Stimulated activated CD4-positive, alpha-beta T cell treated with anti-CD3 and anti-CD28 coated beads, Interleukin-15, amount 100 ng/mL, for 48 hours (primary cell): ENCODE measurements at places on chromosomes 7 and 10.

DNA sequence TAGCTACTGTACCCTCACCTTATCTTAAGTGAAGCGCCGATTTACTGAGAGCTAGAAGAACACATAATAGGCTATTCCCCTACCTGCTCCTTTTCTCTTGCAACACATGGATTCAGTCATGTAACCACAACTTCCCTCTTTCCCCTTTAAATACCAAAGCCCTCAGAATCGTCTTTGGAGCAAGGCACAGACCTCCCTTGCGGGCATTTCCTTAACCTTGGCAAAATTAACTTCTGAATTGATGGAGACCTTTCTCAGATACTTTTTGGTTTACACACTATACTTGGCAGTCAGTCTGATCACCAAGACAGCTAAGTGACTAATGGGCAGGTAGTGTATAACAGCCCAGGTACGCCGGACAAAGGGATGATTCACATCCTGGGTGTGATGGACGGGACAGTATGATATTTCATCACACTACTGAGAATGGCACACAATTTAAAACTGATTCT is 72.7 kb upstream of the SEC61G start:
- no peak for DNase-seq

DNA sequence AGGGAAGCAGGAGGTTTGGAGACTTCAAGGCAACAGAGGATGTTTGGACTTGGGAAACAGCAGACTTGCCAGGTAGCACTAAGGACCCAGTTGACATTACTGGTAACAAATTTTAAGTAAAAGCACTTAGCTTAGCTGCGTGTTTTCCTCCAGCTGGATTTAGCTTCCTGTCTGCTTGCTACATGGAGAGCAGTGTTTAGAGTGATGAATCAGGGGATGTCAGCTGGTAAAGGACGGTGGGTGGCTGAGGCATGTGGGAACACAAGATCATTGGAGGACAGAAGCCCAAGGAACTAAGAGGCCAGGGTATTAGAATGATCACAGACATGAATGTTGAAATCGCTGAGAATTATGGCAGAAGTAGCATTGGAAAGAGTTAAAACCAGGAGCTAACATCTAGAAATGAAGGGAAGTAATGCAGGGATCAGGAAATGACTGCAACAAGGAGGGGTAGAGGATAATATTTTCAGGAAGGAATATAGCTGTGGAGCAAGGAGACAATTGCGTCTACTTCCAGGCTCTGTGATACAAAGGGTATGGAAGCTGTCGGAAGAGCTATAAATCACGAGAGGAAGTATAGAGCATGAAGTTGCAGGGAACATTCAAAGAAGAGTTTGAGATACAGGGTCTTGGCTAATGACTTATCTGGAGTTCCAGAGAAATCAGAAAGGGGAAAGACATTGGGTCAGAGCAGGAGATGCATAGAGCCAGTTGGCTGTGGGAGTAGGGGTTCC is 34.4 kb downstream of the CALD1 start:
- DNase-seq: no peak

- no peak for DNase-seq
Observed at GRCh38 chr10:107011105-107011504, 153.4 kb downstream of the SORCS1 start.

DNA sequence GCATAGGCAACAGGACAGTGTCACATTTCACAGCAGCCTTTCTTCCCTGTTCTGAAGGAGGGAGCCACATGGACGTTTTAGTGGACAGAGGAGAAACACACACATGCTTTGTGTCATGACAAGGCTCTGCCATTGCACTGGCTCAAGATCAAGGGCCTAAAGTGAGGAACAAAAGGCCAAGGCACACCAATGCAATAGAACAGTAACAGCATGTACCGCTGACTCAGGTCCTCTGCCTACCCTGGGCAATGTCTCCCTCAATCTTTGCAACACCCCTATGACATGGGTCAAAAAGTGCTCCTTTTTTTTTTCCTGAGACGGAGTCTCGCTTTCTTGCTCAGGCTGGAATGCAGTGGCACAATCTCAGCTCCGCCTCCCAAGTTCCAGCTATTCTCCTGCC is 57.8 kb upstream of the SDK1 start:
- no peak for DNase-seq

GRCh38 chr7:157329447-157329846 is 7.4 kb upstream of the DNAJB6 start:
- DNase-seq: no peak

DNA sequence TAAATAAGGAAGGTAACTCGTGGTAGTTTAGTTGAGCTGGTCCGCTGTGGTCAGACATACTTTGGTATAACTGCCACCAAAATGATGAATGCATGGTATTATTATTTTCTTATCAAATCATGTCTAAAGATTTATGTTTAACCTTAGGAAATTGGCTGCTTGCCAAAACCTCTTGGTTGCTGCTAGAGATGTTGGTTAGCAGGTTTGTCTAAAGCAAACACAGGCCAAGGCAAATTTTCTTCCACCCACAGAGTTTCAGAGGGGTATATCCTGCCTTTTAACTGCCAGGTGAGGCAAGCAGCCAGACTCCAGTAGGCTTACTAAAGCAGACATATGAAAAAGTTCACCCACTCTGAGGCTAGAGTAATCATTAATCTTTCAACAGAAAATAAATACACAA is 101.4 kb downstream of the SEMA3E start:
- DNase-seq: no peak
